Stimulated activated CD8-positive, alpha-beta memory T cell treated with anti-CD3 and anti-CD28 coated beads, Interleukin-4, amount 100 ng/mL, for 1 hour (primary cell): ENCODE measurements at places on chromosomes 12 and 14.

DNA sequence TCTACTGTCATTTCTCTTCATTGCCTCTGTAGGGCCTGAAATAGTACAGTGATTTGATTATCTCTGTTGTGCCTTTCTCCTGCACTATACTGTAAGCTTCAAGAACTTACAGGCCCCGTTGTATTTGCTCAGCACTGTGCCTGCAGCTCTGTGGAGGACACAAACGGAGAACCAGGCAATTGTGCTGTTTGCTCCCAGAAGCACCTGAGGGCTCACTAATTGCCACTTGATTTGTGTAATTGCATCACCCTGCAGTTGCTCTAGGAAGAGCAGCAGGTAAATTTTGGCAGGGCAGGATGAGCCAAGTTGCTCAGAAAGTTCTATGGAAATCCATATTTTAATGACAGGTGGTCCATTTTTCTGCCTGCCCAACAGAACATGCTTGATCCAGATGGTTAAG is 11.6 kb upstream of the KRT82 start:
- no peak for DNase-seq

DNA sequence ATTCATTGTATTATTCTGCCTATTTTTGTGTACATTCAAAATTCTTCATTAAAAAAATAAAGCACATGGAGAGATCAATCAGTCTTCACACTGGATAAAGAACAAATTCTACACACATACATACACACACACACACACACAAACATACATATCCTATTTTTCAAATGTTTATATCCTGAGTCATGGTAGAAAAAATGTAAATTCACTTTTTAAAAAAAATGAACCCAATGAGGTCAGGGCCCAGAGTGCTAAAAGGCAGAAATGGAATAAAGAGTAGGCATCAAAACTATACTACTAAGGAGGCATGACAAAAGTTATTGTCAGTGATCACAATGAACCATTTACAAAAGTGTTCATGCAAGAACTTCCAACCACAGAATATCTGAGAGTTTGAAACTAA is 17.3 kb downstream of the GALC start:
- no peak for DNase-seq

GRCh38 chr14:24813819-24814259 is 179.8 kb upstream of the GZMB start:
- no peak for DNase-seq

DNA sequence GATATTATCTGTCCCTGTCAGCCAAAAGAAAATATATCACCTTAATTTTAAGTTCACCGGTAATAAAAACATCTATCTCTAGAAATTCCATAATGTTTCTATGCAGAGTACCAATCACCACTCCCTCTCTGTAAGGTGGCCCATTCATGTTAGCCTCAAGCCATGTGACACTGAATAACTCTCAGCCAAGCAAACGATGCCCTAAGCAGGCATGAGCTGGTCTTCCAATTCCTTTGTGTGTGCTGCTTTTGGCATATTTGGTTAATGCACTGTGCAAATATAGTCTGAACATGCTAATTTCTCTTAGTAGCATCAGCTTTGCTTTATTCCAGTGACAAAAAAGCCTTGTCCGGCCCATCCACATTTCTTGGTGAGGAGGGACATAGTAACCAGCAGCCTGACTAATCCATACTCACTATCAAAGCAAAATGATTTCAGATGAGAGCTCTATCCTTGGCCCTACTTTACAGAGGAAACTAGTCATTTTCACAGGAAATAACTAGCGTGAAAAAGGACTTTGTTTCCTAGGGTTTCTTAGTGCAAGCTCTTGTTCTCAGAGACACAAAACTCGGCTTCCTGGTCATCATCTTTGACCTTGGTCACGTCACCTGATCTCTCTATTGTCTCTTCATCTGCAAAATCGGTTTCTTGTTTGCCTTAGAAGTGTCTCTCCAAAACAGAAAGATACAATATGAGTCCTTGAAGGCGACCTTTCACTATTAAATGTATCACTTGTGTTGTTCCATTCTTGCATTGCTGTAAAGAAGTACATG is 59.2 kb upstream of the RTRAF start:
- DNase-seq: no peak
